Progenitor cell of endocrine pancreas (in vitro differentiated cells): ENCODE measurements at places on chromosomes 5 and 9.

GRCh38 chr9:108445431-108446071 lies 410.2 kb downstream of the ACTL7B start:
- no peak for DNase-seq

DNA sequence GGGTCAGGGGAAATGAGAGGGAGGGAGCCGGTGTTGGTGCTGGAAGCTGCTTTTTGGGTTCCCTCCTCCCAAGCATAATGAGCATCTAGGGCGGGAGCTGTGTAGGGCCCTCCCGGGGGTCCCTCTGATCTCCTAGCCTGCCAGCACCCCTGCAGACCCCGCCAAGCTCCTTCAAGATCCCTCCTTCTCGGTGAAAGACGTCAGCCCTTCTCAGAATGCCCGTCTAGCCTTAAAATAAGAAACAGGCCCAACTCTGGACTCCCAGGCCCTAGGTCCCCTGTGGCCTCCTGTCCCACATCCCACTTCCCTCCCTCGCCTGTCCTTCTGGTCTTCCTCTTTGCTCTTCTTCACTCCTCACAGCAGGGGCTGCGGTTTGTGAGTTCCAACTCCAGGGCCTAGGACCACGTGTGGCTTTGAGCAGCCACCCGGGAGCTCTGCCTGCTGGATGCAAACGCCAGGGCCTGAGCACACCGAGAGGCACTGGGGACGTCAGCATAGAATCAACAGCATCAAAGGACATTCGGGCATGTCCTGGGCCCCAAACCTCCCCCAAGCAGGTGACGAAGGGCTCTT lies 8.8 kb upstream of the SCGB3A1 start:
- DNase-seq, result no peak

DNA sequence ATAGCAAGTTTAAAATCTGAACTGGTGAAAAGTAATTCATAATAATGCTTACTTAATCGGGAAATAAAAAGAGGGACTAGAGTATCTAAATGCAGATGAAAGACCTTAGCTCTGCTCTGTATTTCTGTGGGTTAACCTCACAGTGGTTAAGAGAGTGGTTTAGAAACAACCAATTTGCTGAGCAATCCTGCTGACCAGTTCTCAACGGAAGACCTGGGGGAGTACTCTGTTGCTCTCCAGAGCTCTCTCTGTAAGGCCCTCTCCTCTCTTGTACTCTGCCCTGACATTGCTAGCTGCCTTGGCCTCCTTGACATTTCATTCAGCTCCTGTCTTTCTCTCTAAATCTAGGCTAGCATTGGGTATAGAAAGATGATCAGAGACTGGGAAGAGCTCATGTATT lies 1186.6 kb upstream of the SEMA6A start:
- DNase-seq, result no peak

DNA sequence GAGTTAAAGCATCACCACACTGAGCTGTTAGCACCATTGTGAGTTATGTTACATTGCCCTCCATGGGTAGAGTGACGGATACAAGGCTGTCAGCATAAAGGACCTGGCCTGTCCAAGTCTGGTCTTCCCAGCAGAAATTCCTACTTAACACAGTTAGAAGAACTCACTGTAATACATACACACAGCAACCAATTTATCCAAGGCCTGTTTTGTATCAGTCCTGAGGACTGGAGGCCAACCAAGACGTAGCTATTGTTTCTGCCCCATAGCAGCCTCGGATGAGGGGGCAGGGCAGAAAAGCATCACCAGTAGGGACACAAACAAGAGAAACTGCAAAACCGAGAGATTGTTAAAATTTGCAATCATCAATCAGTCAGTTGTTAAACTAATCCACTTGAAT lies 66.0 kb upstream of the CKMT2 start:
- DNase-seq, result no peak

DNA sequence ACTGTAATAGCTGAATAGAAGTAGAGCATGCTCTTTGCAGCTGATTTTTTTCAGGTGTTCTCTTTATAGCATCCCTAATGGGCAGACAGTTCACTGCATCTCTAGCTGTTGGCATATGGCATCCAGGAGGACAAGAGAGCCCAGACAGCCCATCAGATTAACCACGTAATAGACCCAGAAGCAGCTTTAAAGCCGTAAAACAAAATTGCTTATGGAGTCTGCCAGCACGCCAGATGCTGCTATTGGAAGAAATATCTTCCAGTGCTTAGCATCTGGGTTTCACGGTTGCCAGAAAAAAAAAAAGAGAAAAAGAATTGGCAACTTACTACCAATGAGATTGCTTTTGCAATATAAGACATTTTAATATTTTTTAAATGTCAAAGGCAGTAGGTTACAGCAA lies 869.4 kb upstream of the NUDT12 start:
- DNase-seq, result no peak

DNA sequence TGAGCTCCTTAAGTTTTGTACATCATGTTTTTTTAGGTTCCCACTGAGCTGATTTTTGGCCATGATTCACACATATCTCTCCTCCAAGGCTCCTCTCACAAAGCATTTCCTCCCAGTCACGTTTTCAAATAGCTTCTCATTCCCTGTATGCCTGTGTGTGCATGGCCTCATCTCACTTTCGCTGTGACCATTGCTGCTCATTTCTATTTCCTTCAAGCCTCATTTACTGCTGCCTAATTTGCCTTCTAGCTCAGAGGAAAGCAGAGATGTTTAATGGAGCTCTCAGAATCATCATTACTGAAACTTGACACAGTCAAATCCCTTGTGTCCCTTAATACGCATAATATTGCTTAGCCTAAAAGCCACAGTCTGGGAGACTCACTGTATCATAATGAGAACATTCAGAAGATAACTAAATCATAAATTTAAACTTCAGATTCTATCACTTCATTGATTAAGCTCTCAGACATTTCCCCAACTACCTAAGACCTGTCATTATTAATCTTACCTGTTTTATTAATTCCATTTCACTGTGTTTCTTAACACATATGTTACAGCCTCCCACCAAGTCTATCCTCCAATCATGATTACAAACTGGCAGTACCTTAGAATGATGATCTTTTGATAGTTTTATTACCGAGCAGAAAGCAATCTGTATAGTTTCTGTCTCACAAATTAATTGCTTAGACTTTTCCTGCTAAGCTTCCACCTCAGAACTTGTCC lies 278.3 kb upstream of the PTGER4 start:
- no peak for DNase-seq

DNA sequence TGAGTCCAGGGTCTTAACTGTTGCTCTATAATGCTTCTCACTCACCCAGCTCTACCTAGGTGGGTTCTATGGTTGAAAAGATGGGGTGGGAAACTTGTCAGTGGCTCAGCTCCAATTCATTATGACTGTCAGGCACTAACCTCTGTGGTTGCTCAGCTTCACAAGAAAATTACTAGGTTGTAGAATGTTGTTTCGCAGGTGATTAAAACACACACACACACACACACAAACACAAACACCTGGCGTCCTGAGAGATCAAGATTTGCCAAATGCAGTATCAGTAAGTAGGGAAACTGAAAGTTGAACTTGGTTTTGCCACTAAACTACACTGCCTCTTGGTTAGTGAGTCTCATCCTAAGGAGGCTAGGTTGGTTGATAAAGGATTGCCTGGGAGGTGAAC lies 2.8 kb downstream of the MCCC2 start:
- no peak for DNase-seq

DNA sequence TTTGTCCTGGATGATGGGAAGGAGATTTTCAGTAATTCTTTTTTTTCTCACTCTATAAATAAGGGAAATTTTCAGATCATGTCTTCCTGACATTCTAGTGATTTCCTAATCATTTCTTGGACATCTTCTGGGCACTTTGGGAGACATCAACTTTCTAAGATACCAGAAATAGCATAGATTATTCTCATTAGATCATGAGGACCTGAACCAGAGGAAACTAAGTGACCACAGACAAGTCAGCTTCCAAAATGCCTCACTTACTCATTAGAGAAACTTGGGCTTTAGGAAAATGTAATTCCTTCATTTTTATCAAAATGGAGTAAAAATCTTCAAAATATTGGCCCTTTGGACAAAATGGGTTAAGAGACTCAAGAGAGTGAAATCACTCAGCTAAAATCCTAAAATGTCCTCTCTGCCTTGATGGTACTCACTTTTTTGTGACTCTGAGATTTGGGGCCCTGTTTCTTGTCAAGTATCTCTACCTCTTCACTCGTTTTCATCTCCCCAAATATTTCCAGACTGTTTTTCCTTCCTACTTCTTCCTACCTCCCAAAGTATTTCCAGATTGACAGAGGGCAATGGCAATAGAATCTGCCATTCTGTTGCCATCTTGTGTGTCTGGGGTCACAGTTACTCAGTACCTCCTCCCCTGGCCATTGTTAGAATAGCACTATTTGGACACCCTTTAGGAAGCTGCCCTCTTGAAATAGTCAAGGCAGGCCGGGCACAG lies 194.5 kb downstream of the NR3C1 start:
- no peak for DNase-seq

DNA sequence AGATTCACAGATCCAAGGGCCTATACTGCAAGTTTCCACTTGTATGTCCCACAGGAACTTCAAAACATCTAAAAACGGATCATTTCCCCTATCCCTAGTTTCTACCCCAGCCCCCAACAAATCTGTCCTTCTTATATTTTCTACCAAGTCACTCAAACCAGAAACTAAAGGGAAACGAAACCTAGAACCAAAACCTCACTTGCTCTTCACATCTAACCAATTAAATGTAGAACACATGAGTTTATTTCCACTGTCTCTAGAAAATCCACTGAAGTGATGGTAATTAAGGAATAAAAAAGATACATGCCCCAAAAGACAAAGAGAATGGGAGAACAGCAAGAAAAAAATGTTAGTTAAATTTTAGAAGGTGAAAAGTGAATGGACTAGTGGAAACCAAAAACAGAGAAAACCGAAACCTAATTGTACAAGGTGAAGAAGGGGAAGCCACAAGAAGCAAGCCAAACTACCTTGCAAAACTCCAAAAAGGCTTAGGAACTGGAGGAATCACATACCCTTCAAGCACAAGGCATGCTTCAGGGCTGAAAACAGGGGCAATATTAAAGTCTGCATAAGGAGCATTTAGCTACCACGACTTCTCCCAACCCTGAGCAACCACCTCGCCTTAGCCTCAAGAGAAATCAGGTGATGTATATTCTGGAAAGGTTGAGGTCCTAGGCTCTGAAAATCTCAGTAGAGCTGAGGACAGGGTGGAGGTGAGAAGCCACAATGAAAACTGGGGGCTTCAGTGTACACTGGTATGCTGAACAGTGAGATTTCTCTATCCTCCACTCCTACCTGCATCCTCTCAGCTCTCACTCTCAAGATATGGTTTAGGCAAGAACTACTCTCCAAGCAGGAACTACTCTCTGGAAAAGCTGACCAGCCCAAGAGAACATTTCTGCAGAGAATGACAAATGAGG lies 11.1 kb downstream of the SMU1 start:
- DNase-seq, result no peak

DNA sequence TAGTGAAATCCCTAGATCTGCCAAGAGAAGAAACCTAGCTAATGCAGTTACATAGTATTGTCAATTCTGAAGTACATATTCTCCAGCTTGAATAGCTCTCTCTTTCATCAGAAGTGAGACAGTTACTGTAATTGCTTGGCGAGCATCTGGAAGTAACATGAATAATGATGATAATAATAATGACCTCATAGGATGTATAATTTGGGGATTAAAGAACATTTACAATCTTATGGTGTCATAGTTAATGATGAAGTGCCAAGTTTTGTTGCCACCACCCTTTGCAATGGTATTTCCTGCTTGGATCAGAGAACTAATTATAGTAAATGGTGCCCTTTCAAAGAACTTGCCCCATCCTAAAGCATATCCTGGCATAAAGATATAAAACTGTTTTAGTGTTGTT lies 201.4 kb downstream of the ADAMTSL1 start:
- DNase-seq, result no peak

DNA sequence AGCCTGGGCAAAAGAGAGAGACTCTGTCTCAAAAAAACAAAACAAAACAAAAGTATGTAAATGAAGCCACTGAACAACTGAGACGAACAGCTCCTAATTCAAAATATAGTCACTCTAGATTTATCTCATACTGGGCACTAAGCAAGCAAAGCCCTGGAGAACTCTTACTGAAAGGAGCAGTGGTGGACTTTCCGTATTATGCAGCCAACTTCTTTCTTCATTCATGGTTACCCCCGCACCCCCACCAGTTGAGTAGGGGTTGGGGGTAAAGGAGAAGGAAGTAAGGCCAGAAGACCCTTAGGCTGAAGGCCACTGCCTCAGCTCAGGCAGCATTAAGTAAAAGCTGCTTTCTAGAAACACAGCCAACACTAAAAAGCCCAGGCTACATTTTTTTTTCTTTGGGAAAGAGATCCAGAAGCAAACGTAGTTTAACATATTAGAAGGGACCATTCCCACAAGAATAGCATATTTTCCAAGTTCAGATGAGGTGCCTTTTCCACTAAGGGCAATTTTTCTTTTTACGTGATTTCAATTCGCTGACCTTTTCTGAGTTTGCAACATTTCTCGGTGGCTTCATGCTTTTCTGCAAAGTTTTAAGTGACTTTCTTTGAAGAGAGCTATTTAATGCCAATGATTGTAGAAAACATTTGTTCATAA lies 55.3 kb downstream of the MAPKAP1 start:
- no peak for DNase-seq

DNA sequence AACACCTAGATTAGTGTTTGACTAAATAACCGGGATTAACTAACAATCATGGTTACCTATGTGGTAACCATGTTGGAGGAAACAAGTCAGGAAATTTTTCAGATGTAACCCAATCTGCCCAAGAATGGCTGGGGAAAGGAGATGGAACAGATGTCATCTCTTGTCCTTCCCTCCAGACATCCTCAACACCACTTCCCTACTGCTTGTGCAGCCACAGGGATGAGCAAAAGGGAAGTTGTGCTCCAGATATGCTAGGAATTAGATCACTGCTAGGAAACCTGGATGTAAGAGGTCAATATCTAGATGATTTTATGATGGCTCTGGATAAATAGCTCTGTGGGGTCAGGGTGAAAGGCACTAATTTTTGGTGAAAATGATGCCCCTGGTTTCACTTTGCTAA lies 61.3 kb upstream of the ELL2 start:
- no peak for DNase-seq

GRCh38 chr5:103513701-103514100 lies 48.9 kb downstream of the NUDT12 start:
- DNase-seq, result no peak

DNA sequence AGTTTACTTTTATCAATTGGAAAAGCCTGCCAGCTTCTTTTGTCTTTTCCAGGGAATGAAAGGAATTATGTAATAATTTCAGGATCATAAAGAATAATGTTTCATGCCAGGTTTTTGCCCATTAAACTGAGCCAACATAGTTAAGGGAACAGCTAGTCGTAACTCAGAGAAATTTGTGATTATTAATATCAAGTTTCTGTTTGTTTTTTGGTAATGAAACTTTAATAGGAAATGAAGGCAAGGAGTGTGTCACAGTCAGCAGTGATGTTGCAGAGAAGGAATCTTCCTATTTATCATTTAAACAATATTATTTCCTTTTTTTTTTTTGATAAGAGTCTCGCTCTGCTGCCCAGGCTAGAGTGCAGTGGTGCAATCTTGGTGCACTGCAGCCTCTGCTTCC lies 10.7 kb downstream of the NFIL3 start:
- no peak for DNase-seq
